ENCODE measurements at places on chromosomes 3 and 15. TPM values are rescaled to one million over a fixed set of nuclear protein-coding genes. Genes with fewer than 3 reads are reported as not detected.

CSTA gene
- total RNA-seq, result not detected

RASL12 gene
- 6.5 TPM for total RNA-seq

HESX1 gene
- 1.3 TPM for total RNA-seq

NPAP1 gene
- total RNA-seq, result 1.2 TPM

DNA sequence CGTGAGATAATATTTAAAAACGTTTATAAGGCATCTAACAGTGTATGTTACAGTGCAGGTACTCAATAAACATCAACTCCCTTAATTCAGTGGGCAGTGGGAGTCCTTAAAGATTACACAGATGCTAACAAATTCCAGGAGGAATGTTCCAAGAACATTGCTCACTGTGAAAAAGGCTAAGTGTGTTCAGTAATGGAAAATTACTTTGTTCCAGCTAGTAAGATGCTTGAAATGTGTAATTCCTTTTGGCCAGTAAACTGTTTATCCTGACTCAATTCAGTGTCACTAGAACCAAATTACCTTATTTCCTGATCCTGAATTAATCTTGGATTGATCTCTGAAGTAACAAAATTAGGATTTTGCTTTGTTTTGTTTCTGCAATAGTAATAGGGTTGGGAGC lies 54.2 kb upstream of the SEMA6D start:
- no peaks in the 10 kb centered on the region for H3K27me3 ChIP-seq
- H3K4me1 ChIP-seq, result no peaks in the 10 kb centered on the region
- H3K27ac ChIP-seq, result no peak overlapping the region
- H3K36me3 ChIP-seq, result no peaks in the 10 kb centered on the region
- DNase-seq, result no peak

GRCh38 chr3:114732353-114732752 lies 414.7 kb downstream of the ZBTB20 start:
- no peak for DNase-seq
- peaks cover 5% of the 10 kb centered on the region for H3K4me1 ChIP-seq
- no peak overlapping the region for H3K4me3 ChIP-seq

DNA sequence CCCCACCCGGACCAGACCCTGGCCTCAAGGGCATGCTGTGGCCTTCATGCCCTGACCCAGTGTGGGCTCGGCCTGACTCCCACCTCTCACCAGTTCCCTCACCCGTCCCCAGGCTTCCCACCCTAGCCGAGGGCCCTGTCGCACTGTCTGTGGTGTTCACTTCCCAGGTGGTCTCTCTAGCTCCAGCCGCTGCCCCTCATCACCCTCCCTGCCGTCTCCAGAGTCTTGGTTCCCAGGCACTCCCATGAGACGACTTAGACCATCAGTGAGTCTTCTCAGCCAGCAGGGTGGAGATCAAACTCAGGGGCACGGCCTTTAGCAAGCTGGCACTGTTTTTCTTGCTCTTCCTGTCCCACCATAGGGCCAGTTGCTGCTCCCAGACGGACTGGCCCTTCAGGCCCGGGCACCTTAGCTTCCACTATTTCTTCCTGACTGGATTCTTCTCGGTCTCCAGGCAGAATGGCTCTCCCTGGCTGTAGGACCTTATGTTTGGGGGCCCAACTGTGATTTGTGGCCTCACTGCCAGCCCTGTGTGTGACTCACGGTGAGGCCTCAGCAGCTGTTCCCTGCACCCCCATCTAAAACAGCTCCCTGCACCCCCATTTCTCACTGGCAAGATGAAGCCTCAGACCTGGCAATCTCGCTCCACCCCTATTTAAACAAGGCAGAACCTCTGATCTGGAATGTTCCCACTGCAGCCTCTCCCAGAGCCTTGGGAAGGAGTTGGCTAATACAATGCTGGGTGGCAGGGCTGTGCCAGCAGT lies 9.4 kb upstream of the PCSK6 start:
- H3K4me3 ChIP-seq, result no peak overlapping the region
- no peaks in the 10 kb centered on the region for H3K36me3 ChIP-seq
- no peak for DNase-seq
- H3K27ac ChIP-seq, result no peak overlapping the region

GRCh38 chr15:45425135-45425534 lies 46.8 kb upstream of the GATM start:
- H3K4me1 ChIP-seq, result no peaks in the 10 kb centered on the region
- DNase-seq, result no peak
- no peaks in the 10 kb centered on the region for H3K36me3 ChIP-seq
- H3K27ac ChIP-seq, result no peak overlapping the region

GRCh38 chr3:57556459-57557084 lies 498 bp downstream of the PDE12 start:
- no peaks in the 10 kb centered on the region for H3K27me3 ChIP-seq
- peaks cover 5% of the 10 kb centered on the region for H3K4me1 ChIP-seq
- peaks cover 3% of the 10 kb centered on the region for H3K36me3 ChIP-seq
- peak overlapping the region; percentile 77 for H3K4me3 ChIP-seq
- H3K27ac ChIP-seq, result peak overlapping the region; percentile 90

DNA sequence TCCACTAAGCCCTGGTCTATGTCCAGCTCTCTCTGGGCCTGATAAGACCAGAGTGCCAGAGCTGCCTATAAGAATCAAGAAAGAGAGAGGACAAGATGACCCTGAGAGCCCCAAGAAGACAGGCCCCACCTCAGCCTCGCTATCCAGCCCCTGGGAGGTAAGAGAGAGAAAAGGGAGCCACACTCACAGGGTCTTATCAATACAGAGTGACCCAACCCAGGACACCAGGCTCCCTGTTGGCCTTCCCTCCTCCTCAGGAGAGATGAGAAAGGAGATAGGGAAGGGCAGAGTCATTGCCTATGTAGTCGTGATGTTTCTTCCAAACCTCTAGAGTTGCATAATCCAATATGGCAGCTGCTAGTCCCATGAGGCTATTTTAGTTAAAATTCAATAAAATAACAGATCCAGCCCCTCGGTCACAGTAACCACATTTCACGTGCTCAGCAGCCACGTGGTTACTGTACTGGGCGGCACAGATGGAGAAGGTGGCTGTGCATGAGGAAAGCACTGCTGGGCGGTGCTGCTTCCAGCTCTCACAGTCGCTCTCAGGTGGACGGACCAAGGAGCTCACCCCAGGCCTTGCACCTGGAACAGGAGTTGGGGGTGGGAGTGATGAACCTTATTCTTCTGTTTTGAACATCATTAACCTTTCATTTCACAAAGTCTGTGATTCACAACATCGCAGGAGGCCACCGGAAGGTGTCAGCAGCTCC lies 525.8 kb downstream of the SHQ1 start:
- H3K27ac ChIP-seq, result no peak overlapping the region
- no peaks in the 10 kb centered on the region for H3K27me3 ChIP-seq
- H3K4me3 ChIP-seq, result no peak overlapping the region
- H3K4me1 ChIP-seq, result peaks cover 17% of the 10 kb centered on the region
- no peak for DNase-seq

DNA sequence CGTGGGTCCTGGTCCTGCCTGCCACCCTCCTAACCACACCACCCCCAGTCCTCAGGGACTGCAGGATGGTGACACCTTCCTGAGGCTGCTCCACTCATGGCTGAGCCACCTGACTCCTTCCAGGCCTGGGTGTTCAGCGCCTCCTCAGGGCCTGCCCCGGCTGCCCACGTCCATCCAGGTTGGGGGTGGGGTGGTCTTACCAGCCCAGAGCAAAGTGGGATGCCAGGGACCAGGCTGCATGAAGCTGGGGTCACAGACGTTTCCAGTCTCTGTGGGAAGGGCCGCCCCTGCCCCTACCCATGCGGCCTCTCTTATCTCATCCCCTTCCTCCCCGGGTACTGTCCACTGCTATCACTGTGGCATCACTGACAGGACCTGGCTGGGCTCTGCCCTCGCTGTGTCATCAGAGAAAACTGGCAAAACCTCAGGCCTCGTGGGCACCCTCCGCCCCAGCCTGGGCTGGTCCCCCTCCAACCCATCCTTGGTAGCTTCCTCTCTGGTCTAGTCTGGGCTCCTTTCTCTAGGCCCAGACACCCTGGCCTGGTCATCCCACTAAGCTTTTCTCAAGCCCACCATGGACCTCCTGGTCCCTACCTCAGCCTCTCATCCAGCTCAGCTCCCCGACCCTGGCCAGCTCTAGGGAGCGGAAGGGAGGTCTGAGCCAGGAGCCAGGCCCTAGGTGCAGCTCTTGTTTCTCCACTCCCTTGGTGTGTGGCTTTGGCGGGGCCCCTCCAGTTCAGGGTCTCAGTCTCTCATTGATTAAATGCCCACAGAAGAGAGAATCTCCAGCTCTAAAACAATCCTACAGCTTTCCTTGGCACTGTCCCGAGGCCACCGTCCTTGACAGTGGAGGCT lies 32.9 kb downstream of the WNT7A start:
- no peaks in the 10 kb centered on the region for H3K4me1 ChIP-seq
- DNase-seq, result no peak
- H3K36me3 ChIP-seq, result no peaks in the 10 kb centered on the region
